Activated T-cell treated with anti-CD3 and anti-CD28 coated beads, Interleukin-2, amount 50 U/mL, for 72 hours (primary cell): ENCODE measurements at places on chromosomes 6 and 20. TPM values are rescaled to one million over a fixed set of nuclear protein-coding genes. Genes with fewer than 3 reads are reported as not detected.

DNA sequence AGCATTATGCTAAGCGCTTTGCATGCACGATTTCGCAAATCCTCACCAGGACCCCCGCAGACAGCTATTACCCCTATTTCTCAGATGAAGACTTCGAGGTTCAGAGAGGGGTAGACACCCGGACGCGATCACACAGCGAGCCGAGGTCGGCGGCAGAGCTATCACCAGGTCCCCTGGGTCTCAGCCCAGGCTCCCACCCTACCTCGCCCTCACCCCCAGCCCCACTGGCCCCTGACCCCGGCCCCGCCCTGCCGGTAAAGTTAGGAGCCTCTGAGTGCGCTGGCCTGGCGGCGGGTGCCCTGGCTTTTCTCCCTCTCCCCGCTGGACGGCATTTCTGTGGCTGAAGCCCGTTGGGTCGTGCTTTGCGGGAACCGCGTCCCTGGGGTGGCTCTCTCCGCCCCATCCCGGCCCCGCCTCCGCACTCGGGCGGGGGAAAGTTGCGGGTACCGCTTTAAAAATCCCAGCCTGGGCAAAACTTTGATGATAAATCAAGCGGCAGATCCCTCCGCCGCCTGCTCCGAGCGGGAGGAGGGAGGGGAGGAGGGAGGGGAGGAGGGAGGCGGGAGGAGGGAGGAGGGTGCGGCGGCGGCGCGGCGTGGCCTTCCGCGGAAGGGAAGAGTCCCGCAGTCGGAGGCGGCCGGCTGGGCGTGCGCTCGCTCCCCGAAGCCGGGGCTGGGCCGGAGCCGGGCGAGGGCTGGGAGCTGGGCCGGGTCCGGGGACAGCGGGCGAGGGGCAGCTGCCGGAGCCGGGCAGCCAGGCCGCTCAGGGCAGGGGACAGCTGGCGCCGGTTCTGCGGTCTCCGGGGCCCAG, at the start of gene VSTM2L:
TSS of gene VSTM2L (plus strand) at position 624 of the 810 bp plus-strand sequence. CDS start 224 bp downstream, outside the sequence.
- DNase-seq = peak; percentile 12

Gene SLC35D3
- not detected for total RNA-seq

- DNase-seq = no peak
Observed at GRCh38 chr6:37612475-37612874, 85.2 kb downstream of the MDGA1 start.

Gene POLH
- total RNA-seq = 34.8 TPM

GRCh38 chr20:33337531-33338165, 54.6 kb downstream of the BPIFB1 start:
- no peak for DNase-seq

GRCh38 chr6:159512571-159512970, 180.5 kb downstream of the SOD2 start:
- DNase-seq = no peak

DNA sequence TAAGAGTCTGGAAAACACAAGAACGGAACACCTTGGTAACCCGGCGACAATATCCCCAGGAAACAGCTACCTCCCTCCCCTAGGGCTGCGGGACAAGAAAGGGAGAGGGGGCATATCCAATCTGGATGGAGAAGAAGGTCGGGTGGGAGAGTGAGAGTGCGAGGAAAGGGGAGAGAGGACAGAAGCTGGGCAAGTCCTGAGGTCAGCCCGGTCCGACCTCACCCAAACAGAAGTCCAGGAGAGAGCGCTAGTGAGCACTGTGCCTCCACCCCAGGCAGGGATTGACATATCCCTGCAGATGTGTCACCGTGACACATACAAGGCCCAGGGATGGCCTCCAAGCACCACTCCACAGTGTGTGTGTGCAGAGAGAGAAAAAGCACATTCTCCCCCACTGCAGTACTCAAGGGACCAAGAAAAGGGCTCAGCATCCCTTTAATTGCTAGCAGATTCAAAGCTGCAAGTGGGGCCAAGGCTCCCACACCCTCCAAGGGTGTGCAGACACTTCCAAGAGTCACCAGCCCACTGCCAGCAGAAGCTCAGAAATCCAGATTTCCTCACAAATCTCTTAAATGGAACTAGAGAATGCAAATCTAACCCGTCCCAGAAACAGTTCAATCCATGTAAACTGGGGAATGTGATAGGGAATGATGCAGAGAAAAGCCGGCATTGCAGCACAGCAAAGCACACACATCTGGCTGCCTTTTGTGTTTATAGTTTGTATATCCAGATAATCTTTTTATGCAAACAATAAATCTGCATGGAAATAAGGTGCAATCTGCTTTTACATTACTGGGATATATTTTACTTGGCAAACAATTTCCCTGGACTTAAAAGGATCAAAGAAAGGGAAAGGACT, 3.1 kb downstream of the PXDC1 start:
- DNase-seq = peak; percentile 64
